ENCODE measurements at places on chromosomes 13 and 19.

- no peaks in the 10 kb centered on the region for H3K4me1 ChIP-seq
- H3K4me3 ChIP-seq = no peak overlapping the region
- no peak overlapping the region for H3K27ac ChIP-seq
- no peak for DNase-seq
- no peaks in the 10 kb centered on the region for H3K27me3 ChIP-seq
These were observed 38.1 kb upstream of the KCTD15 start for GRCh38 chr19:33758541-33759013.

GRCh38 chr19:42443944-42444398 lies 1.2 kb upstream of the CXCL17 start:
- H3K27ac ChIP-seq = no peak overlapping the region
- H3K36me3 ChIP-seq = no peaks in the 10 kb centered on the region
- no peak for DNase-seq
- H3K27me3 ChIP-seq = no peaks in the 10 kb centered on the region

GRCh38 chr13:50320271-50320862 lies 305.1 kb downstream of the KCNRG start:
- H3K36me3 ChIP-seq = no peaks in the 10 kb centered on the region
- no peak overlapping the region for H3K4me3 ChIP-seq
- DNase-seq = no peak
- peaks cover 9% of the 10 kb centered on the region for H3K4me1 ChIP-seq

DNA sequence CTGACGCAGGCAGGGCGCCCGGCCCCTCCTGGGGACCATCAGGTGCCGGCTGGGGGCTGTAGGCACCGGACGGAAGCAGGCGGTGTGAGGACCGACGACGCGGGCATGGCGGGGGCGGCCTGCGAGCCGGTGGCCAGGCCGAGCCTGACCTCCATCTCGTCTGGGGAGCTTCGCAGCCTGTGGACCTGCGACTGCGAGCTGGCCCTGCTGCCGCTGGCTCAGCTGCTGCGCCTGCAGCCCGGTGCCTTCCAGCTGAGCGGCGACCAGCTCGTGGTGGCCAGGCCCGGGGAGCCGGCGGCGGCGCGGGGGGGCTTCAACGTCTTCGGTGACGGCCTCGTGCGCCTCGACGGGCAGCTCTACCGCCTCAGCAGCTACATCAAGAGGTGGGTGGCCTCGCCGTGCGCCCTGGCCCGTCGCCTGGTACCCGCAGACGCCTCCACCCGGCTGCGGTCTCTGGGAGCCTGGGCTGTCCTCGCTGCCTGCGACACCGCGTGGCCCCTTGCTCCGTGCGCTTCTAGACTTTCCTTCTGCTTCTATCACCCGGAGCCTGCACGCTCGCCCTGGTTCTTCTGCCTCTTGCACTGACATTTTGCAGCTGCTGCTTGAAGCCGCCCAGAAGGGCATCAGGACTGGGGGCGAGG lies 460 bp downstream of the MEDAG start:
- no peak overlapping the region for H3K4me3 ChIP-seq
- no peaks in the 10 kb centered on the region for H3K36me3 ChIP-seq
- H3K27ac ChIP-seq = no peak overlapping the region
- no peaks in the 10 kb centered on the region for H3K4me1 ChIP-seq
- DNase-seq = no peak

DNA sequence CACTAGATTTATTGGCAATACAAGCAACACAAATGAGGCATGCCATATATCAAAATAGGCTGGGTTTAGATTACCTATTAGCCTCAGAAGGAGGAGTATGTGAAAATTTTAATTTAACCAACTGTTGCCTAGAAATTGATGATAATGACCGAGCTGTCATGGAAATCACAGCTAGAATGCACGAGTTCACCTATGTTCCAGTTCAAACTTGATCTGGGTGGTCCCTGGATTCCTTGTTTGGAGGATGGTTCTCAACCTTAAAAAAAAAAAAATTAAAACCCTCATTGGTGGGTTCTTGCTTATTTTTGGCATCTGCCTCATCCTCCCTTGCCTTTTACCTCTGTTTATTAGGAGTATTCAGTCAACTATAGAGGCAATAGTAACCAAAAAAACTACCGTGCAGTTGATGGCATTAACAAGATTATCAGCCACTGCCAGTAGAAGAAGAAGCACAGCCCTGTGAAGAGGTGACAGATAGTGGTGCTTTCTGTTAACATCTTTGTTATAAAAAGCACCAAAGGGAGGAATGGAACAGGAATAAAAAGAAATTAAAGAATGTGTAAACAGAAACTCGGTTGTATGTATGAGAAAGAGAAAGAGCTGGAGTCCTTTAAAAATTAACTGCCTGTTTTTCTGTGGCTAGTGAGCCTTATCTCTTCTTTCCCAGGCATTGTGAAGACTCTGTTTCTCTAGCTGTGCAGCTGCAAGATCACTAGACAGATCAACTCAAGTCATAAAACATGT lies 106.4 kb downstream of the ZNF429 start:
- H3K4me3 ChIP-seq = no peak overlapping the region
- no peaks in the 10 kb centered on the region for H3K36me3 ChIP-seq
- H3K27ac ChIP-seq = no peak overlapping the region
- no peak for DNase-seq
- H3K4me1 ChIP-seq = no peaks in the 10 kb centered on the region

DNA sequence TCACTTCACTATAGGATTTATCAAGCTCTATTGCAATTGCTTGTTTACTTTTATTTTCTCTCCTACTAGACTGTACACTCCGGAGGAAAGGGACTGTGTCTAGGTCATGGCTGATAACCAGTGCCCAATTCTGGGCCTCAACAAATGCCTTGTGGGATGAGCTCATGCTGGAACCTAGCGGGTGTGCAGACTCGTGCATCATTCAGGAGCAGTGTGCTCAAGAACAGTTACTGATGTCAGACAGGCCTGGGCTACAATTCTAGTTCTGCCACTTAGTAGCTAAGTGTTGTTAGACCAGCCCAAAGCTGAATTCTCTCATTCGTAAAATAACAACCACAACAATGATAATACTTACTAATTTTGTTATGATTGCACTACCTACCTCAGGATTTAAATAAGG lies 95.4 kb downstream of the CYSLTR2 start:
- H3K36me3 ChIP-seq = no peaks in the 10 kb centered on the region
- H3K4me1 ChIP-seq = peaks cover 9% of the 10 kb centered on the region
- no peak overlapping the region for H3K4me3 ChIP-seq
- DNase-seq = no peak
- no peaks in the 10 kb centered on the region for H3K27me3 ChIP-seq

DNA sequence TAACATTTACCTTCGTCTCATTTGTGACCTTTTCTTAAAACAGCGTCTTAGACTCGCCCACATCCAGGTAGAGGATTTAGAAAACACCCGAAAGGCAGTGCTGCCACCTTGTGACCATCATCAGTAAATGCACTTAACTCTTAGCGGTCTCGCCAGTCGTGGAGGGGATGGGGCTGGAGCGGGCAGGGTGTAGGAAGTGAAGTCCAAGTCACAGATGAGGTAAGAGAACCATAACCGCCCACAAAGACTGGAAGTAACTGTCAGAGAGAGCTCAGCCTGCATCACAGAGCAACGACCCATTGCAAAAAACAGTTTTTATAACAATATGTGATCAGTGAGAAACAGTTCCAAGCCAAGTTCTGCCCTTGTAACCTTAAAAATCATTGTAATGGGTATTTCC lies 10.7 kb upstream of the CEACAM3 start:
- H3K27me3 ChIP-seq = peaks cover 41% of the 10 kb centered on the region
- no peak overlapping the region for H3K27ac ChIP-seq
- H3K36me3 ChIP-seq = no peaks in the 10 kb centered on the region
- no peak for DNase-seq
- no peaks in the 10 kb centered on the region for H3K4me1 ChIP-seq
- H3K4me3 ChIP-seq = no peak overlapping the region

GRCh38 chr13:29743201-29743786 lies 107.1 kb downstream of the UBL3 start:
- H3K36me3 ChIP-seq = no peaks in the 10 kb centered on the region

DNA sequence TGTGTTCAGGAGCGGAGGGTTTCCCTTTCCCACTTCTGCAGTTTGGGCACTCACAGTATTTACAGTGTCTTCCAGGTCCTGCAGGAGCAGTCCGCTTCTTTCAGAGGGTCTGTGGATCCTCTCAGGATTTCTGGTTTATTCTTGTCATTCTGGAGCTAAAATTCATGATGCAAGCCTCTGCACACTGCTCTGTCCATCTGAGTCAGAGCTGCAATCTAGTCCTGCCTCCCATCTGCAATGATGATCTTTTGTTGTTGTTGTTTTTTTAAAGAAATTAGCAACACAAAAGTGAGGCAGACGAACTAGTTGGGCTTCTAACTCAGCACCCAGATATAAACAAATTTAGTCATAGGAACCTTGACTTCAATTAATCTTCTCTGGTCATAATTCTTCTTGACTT lies 86.5 kb downstream of the DLEU7 start:
- DNase-seq = no peak
- H3K27me3 ChIP-seq = no peaks in the 10 kb centered on the region
- no peaks in the 10 kb centered on the region for H3K36me3 ChIP-seq
- peak overlapping the region; percentile 67 for H3K27ac ChIP-seq
- no peak overlapping the region for H3K4me3 ChIP-seq
- peaks cover 14% of the 10 kb centered on the region for H3K4me1 ChIP-seq

DNA sequence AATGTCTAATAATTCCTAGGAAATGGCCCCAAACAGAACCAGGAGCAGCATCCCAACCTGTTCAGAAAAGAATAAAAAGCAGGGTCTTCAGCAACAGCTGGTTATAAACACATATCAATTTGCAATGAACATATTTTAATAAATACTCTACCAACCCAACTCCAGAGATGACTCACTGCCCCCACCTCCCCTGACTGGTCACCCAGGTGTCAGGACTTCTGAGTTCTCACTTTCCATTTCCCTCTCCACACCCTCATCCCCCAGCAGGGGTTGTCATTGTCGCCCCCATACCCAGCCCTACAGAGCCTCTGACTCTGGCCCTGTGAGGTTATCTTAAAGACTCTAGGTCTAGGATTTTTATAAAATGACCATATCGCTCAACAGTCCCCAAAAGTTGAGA lies 6.9 kb downstream of the SERPINE3 start:
- no peaks in the 10 kb centered on the region for H3K36me3 ChIP-seq
- H3K4me1 ChIP-seq = no peaks in the 10 kb centered on the region
- DNase-seq = no peak
- H3K27ac ChIP-seq = no peak overlapping the region
- H3K4me3 ChIP-seq = no peak overlapping the region

- no peak for DNase-seq
- H3K36me3 ChIP-seq = peaks cover 10% of the 10 kb centered on the region
- peak overlapping the region; percentile 73 for H3K4me3 ChIP-seq
- no peak overlapping the region for H3K27ac ChIP-seq
These were observed 2.4 kb upstream of the KMT2B start for GRCh38 chr19:35715355-35715809.

- peak overlapping the region; percentile 52 for H3K4me3 ChIP-seq
- no peak for DNase-seq
- peak overlapping the region; percentile 43 for H3K27ac ChIP-seq
These were observed 1.2 kb downstream of the LYPD3 start for GRCh38 chr19:43464134-43464775.

GRCh38 chr13:52975161-52975560 lies 53.5 kb upstream of the OLFM4 start:
- H3K27ac ChIP-seq = no peak overlapping the region
- no peak for DNase-seq
- H3K4me3 ChIP-seq = no peak overlapping the region
- H3K36me3 ChIP-seq = no peaks in the 10 kb centered on the region
- no peaks in the 10 kb centered on the region for H3K27me3 ChIP-seq
- no peaks in the 10 kb centered on the region for H3K4me1 ChIP-seq

- H3K27ac ChIP-seq = peak overlapping the region; percentile 26
- H3K4me3 ChIP-seq = no peak overlapping the region
- no peaks in the 10 kb centered on the region for H3K4me1 ChIP-seq
- no peak for DNase-seq
- no peaks in the 10 kb centered on the region for H3K27me3 ChIP-seq
These were observed 35.9 kb upstream of the MPHOSPH8 start for GRCh38 chr13:19597523-19597922.

DNA sequence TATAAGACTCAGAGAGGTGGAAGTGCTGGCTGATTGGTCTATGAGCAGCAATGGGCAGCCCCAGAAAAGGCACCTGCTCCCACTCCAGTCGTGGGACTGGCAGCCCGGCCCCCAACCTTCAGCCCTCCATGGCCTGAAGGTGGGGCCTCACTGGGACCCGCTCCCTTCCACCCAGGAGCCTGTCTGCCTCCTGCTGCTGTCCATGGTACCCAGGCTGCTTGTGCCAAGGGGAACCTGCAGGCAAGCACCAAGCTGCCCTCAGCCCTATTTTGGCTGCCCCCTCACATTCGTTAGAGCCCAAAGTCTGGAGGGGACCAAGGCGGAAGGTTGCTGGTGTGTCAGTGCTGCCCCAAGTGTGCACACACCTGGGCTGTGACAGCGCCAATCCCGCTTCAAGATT lies 2304.9 kb downstream of the PCDH9 start:
- no peak overlapping the region for H3K27ac ChIP-seq
- no peak overlapping the region for H3K4me3 ChIP-seq
- peak; percentile 38 for DNase-seq
- peaks cover 5% of the 10 kb centered on the region for H3K4me1 ChIP-seq

- peaks cover 22% of the 10 kb centered on the region for H3K36me3 ChIP-seq
- peak overlapping the region; percentile 50 for H3K27ac ChIP-seq
- DNase-seq = no peak
- H3K27me3 ChIP-seq = no peaks in the 10 kb centered on the region
- no peaks in the 10 kb centered on the region for H3K4me1 ChIP-seq
These were observed 653 bp downstream of the MVB12A start for GRCh38 chr19:17420475-17420924.

GRCh38 chr19:47389150-47389556 lies 30.2 kb downstream of the MEIS3 start:
- H3K36me3 ChIP-seq = no peaks in the 10 kb centered on the region
- H3K27ac ChIP-seq = no peak overlapping the region
- no peak overlapping the region for H3K4me3 ChIP-seq
- no peak for DNase-seq
- H3K27me3 ChIP-seq = no peaks in the 10 kb centered on the region

- no peak overlapping the region for H3K4me3 ChIP-seq
- peaks cover 14% of the 10 kb centered on the region for H3K4me1 ChIP-seq
- H3K27ac ChIP-seq = no peak overlapping the region
- DNase-seq = no peak
- no peaks in the 10 kb centered on the region for H3K36me3 ChIP-seq
These were observed 380.6 kb downstream of the LIG4 start for GRCh38 chr13:107834717-107835116.

GRCh38 chr19:31419871-31420445 lies 70.7 kb upstream of the TSHZ3 start:
- no peaks in the 10 kb centered on the region for H3K27me3 ChIP-seq
- no peak overlapping the region for H3K27ac ChIP-seq
- no peaks in the 10 kb centered on the region for H3K4me1 ChIP-seq
- no peak for DNase-seq

DNA sequence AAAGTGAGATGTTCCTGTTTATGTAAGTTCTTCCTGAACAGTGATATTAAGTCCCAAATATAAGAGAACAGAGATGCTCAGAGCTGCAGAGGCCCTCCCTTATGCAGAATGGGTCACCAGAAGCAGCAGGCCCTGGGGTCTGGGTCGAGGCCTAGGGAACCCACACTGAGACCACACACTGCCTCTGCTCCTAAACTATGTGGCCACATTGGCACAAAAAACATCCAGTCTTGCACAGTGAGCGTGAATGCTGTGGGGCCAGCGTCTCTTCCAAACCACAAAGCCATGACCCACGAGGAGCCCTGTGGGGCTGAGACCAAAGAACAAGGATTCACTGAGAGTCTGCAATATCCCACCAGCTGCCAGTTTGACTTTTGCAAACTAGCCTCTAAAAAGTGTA lies 23.6 kb downstream of the PROZ start:
- no peak for DNase-seq
- peaks cover 98% of the 10 kb centered on the region for H3K36me3 ChIP-seq
- no peak overlapping the region for H3K4me3 ChIP-seq
- no peak overlapping the region for H3K27ac ChIP-seq
- peaks cover 10% of the 10 kb centered on the region for H3K4me1 ChIP-seq
